ENCODE measurements at places on chromosomes 3 and 15. TPM values are rescaled to one million over a fixed set of nuclear protein-coding genes. Genes with fewer than 3 reads are reported as not detected.

DNA sequence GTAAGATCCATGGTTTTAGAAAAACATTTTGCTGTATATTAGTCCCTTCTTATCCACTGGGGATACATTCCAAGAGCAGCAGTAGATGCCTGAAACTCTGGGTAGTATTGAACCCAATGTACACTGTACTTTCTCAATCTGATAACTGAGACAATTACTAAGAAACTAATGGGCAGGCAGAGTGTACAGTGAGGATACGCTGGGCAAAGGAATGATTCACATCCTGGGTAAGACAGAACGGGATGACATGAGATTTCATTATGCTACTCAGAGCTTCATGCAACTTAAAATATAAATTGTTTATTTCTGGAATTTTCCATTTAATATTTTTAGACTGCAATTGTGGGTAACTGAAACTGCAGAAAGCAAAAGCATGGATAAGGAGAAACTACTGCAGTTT lies 46.2 kb upstream of the TEX55 start:
- DNase-seq = no peak
- no peak overlapping the region for H3K4me3 ChIP-seq
- H3K36me3 ChIP-seq = no peaks in the 10 kb centered on the region
- no peak overlapping the region for H3K27ac ChIP-seq
- H3K27me3 ChIP-seq = no peaks in the 10 kb centered on the region

The ZNF385D gene
- not detected for polyA plus RNA-seq

The SLC9C1 gene
- polyA plus RNA-seq = not detected

The CTDSPL2 gene
- polyA plus RNA-seq = 31.4 TPM

- H3K27ac ChIP-seq = peak overlapping the region; percentile 22
- no peaks in the 10 kb centered on the region for H3K4me1 ChIP-seq
- DNase-seq = no peak
- no peak overlapping the region for H3K4me3 ChIP-seq
- no peaks in the 10 kb centered on the region for H3K27me3 ChIP-seq
- H3K36me3 ChIP-seq = peaks cover 93% of the 10 kb centered on the region
Observed at GRCh38 chr15:45668386-45668785, 33.6 kb downstream of the SQOR start.

DNA sequence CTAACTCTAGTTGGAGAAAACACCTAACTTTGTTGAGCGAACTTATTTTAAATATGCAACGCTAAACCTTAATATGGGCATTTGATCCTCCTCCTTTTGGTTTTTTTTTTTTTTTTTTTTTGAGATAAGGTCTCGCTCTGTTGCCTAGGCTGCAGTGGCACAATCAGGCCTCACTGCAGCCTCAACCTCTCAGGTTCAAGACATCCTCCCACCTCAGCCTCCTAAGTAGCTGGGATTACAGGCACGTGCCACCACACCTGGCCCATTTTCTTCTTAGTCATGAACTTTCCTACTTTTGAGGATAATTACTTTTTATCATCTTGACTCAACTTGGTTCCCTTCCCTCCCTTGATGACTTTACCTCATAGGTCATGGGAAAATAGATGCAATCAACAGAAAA lies 3.9 kb downstream of the NUSAP1 start:
- H3K27ac ChIP-seq = no peak overlapping the region
- H3K4me3 ChIP-seq = no peak overlapping the region
- no peaks in the 10 kb centered on the region for H3K27me3 ChIP-seq
- H3K4me1 ChIP-seq = peaks cover 33% of the 10 kb centered on the region

DNA sequence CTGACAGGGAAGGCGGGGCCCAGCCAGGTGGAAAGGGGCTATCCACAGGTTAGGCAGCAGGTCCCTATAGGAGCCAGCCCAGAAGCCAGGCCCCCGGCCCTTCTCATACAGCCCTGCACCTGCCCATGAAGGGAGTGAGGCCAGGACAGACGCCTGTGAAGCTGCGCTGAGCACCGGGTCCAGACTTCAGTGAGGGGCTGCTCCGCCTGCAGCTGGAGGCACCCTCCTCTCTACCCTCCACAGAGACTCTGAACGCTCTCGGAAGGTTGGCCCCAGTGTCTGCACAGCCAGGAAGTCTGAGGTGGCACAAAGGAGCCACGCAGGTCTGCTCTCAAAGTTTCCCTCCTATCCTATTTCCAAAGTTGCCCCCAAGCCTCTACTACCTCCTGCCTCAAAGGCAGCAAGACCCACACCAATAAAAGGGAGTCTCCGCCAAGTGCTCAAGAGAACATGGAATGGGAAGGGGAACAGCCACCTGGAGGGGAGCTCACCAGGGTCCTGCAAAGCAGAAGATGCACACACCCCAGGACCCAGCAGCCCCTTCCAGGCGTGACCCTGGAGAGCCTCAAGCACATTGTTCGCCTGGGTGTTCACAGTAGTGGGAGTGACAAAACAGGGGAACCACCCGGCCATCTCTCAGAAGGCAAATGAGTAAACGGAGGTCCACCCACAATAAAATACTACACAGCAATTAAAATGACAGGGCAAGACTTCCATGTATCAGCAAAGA lies 19.5 kb downstream of the XXYLT1 start:
- no peaks in the 10 kb centered on the region for H3K27me3 ChIP-seq
- no peak overlapping the region for H3K4me3 ChIP-seq
- DNase-seq = no peak
- no peaks in the 10 kb centered on the region for H3K4me1 ChIP-seq

DNA sequence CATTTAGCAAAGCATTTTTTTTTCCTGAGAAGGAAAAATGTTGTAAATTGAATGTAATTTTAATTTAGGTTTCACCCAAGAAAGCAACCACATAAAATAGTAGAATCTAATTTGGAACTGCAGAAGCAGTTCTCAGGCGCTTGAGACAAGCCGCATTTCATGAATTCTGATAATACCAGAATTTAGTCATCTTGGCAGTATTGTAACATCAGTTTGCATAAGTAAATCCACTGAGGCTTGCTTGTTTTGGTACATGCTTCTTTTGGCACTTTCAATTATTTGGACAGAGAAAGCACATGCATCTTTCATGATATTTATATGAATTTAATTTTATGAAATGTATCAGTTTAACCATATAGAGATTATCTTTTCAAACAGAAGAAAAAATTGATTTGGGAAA lies 389.7 kb upstream of the ROBO1 start:
- no peaks in the 10 kb centered on the region for H3K36me3 ChIP-seq
- no peak overlapping the region for H3K4me3 ChIP-seq
- no peaks in the 10 kb centered on the region for H3K27me3 ChIP-seq
- DNase-seq = no peak
- H3K4me1 ChIP-seq = no peaks in the 10 kb centered on the region

DNA sequence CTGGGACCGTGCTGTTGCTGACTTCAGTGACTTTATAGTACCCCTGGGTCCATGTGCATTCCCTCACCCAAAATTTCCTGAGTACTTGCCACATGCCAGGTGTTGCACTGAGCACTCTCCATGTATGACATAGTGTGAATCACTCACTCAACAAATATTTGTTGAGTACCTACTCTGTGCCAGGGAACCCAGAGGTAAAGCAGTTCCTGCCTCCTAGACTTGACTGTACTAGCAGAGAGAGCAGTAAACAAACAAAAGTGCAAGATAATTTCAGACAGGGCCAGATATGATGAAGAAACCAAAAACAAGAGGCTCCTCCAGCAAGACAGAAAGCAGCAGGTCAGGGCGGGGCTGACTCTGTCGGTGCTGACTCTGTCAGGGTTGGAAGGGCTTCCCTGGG lies 12.2 kb downstream of the TGM4 start:
- DNase-seq = no peak
- H3K27ac ChIP-seq = no peak overlapping the region
- no peaks in the 10 kb centered on the region for H3K36me3 ChIP-seq
- H3K27me3 ChIP-seq = no peaks in the 10 kb centered on the region
- H3K4me1 ChIP-seq = no peaks in the 10 kb centered on the region

The AGTR1 gene
- polyA plus RNA-seq = not detected

DNA sequence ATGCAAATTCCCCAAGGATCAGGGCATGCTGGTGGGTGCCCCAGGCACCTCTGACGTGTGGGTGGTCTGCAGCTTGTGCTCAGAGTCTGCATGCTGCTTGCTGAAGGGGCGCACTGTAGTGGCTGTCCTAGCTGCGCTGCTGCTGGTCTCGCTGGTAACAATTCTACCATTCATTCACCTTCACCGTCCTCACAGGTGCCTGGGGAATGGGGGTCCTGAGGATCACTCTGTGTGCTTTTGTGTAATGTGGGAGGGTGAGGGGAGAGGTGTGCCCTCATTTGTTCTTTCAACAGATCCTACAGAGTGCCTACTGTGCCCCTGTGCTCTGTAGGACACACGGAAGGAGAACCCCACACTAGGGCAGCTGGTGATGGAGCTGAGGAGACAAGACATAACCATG lies 2.1 kb upstream of the ITGA11 start:
- peaks cover 37% of the 10 kb centered on the region for H3K27me3 ChIP-seq
- H3K27ac ChIP-seq = no peak overlapping the region
- H3K36me3 ChIP-seq = no peaks in the 10 kb centered on the region
- no peak overlapping the region for H3K4me3 ChIP-seq

DNA sequence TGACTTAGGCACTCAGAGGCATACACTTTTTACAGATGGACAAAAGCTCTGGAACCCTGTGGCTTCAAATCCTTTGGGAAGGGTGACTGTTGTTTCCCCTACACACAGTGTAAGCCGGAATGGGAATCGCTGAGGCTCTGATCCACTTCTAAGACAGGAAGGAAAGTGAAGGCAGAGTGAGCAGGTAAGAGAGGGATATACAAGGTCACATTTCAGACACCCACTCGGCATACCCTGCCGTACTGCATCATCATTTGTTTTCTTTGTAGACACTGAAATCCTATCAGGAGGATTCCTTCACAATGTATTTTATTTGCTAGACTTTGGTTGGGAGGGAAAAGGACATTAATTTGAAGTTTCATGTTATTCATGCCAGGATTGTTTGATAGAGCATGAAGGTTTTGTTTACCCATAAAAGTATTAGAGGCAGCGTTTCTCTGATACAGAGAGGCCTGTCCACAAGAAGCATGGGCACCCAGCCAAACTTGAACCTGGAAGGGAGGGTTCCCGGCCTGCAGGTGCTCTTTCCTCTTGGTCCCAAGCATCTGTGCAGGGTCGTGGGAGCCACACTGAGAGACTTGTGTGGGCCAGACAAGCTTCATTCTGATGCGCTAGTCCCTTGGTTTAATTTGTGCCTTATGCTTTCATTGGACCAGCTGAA lies 21.9 kb upstream of the POLR2M start:
- no peak overlapping the region for H3K4me3 ChIP-seq
- H3K4me1 ChIP-seq = no peaks in the 10 kb centered on the region
- H3K27me3 ChIP-seq = no peaks in the 10 kb centered on the region

The CHRNA3 gene
- polyA plus RNA-seq = not detected

The ROPN1B gene
- not detected for polyA plus RNA-seq

DNA sequence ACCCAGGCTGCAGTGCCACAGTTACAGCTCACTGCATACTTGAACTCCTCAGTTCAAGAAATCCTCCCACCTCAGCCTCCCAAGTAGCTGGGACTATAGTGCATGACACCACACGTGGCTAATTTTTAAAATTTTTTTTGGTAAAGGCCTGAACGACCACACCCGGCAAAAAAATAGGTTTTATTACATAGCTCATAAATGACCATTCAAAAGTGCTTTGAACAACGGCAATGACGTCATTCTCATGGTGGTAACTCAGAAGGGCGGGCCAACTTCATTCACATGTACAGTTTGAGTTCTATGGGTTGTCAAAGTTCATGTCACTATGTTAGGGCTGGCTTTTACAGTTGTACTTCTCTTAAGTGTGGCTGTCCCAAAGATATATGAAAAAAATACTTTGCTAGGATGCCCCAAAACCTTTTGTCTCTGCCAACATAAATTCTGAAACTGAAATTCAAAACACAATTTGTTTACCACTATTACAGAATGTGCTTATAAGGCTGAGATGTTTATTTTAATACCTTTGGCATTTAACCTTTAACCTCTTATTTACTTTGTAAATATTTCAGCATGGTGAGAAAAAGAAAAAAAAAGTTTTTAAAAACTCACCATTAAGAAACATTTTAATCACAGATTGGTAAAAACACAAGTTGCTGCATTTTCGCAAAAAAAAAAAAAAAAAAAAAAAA lies 6.2 kb downstream of the MYO1E start:
- DNase-seq = no peak
- H3K4me3 ChIP-seq = no peak overlapping the region
- no peaks in the 10 kb centered on the region for H3K36me3 ChIP-seq
- H3K27me3 ChIP-seq = peaks cover 6% of the 10 kb centered on the region
- H3K27ac ChIP-seq = no peak overlapping the region

DNA sequence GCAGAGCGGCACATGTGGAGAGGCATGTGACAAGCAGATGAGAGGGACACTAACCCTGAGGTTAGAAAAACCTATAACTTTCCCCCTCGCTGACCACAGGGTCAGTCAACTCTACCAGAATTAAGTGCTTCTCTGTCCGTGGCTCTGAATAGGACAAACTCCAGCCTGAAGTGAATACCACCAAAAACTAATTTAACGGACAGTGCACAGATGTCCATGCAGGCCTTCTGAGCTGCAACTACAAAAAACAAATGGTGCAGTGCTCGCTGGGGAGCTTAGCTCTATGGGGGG lies 59.3 kb downstream of the ADCY5 start:
- no peak for DNase-seq
- H3K27ac ChIP-seq = no peak overlapping the region
- H3K4me1 ChIP-seq = no peaks in the 10 kb centered on the region
- no peaks in the 10 kb centered on the region for H3K27me3 ChIP-seq
- no peak overlapping the region for H3K4me3 ChIP-seq
- no peaks in the 10 kb centered on the region for H3K36me3 ChIP-seq

- H3K4me3 ChIP-seq = no peak overlapping the region
- H3K4me1 ChIP-seq = peaks cover 25% of the 10 kb centered on the region
- no peaks in the 10 kb centered on the region for H3K36me3 ChIP-seq
- H3K27me3 ChIP-seq = no peaks in the 10 kb centered on the region
Observed at GRCh38 chr3:171784387-171784786, 25.9 kb downstream of the PLD1 start.

DNA sequence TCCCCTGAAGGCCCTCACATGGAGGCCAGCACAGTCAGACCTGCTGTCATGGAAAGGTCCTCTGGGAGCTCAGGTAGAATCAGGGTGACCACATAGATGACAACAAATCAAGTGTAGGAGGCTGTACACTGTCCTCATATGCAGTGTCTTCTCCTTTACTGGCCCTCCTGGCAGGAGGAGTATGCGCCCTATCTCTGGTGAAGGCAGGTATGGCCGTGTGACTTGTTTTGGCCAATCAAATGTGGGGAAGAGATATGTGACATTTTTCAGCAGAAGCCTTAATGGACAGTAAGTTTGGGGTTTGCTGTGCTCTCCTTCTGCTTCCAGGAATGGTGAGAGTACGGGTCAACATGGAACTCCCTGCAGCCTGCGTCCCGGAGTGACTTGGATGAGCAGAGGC lies 69.9 kb downstream of the RHCG start:
- peaks cover 57% of the 10 kb centered on the region for H3K27me3 ChIP-seq
- H3K4me1 ChIP-seq = peaks cover 19% of the 10 kb centered on the region
- H3K4me3 ChIP-seq = no peak overlapping the region
- H3K27ac ChIP-seq = no peak overlapping the region
- DNase-seq = no peak

The TGFBR2 gene
- polyA plus RNA-seq = 46.6 TPM

GRCh38 chr3:39388741-39389248 lies 5.6 kb downstream of the SLC25A38 start:
- H3K36me3 ChIP-seq = peaks cover 45% of the 10 kb centered on the region
- H3K27ac ChIP-seq = no peak overlapping the region
- H3K4me3 ChIP-seq = no peak overlapping the region

- no peak for DNase-seq
- peaks cover 10% of the 10 kb centered on the region for H3K27me3 ChIP-seq
- no peak overlapping the region for H3K4me3 ChIP-seq
- H3K4me1 ChIP-seq = no peaks in the 10 kb centered on the region
- H3K36me3 ChIP-seq = no peaks in the 10 kb centered on the region
Observed at GRCh38 chr3:124707656-124708062, 22.6 kb upstream of the UMPS start.
